Activated naive CD4-positive, alpha-beta T cell treated with Interleukin-2 at 50 U/mL for 16 hours (primary cell): ENCODE measurements at places on chromosomes 4 and X.

GRCh38 chr4:118784776-118785175, 51.1 kb downstream of the SEC24D start:
- DNase-seq: no peak

DNA sequence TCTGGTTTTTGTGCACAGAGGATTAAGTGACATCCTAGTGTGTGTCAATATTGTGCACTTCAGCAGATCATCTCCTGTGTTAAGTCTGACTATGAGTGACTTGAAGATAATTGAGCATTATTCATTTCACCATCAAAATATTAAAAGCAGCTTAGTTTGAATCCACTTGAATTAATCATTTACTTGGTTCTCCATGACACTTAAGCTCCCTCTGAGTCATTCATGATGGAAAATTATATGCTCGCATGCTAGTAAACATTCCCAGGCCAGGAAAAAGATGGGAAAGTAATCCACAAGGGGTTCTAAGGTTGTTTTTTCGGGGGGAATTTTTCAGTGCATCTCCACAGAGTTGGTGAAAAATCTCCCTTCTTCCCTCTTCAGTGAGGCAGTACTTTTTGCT, 97.2 kb upstream of the EOLA2 start:
- DNase-seq: no peak

DNA sequence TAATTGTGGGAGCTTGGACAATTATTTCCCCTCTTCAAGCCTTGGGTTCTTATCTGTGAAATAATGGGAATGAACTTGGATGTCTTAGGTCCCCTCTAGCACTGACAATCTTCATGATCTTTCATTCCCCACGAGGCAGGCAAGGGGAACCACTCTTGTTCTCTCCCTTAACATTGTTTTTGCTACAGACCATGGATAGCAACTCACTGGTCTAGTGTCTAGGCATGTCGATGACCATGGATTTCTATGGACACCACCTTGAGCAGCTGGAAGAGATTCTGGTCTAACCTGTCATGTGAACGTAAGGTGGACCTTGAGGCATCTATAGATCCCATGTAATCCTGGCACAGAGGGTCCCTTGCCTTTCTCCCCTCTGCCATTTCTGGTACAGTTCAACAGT, 104.1 kb upstream of the DHX15 start:
- DNase-seq: no peak

DNA sequence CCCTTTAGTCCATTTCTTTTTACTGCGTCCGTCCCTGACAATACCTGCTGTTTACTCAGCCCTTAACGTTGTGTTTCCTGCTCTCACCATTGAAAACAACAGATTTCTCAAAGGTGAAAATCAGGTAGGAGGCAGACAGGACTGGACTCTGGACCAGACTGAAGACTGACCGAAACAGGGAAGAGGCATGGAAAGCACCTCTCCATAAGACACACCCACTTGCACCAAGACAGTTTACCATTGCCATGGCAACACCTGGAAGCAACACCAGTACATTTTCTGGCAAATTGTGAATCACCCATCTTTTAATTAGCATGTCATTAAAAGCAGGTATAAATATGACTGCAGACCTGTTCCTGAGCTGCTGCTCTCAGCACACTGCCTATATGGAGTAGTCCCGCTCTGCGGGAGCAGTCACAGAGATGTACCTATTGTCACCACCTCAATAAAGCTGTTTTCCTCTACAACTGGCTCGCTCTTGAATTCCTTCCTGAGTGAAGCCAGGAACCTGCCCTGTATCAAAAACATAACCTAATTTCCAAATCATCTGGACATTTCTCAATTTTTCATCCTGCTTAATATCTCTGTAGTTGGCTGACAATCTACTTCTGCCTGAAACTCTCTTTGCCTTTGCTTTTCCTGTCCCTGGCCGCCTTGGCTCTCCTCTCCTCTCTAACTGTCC, 117.0 kb downstream of the RNF150 start:
- no peak for DNase-seq

DNA sequence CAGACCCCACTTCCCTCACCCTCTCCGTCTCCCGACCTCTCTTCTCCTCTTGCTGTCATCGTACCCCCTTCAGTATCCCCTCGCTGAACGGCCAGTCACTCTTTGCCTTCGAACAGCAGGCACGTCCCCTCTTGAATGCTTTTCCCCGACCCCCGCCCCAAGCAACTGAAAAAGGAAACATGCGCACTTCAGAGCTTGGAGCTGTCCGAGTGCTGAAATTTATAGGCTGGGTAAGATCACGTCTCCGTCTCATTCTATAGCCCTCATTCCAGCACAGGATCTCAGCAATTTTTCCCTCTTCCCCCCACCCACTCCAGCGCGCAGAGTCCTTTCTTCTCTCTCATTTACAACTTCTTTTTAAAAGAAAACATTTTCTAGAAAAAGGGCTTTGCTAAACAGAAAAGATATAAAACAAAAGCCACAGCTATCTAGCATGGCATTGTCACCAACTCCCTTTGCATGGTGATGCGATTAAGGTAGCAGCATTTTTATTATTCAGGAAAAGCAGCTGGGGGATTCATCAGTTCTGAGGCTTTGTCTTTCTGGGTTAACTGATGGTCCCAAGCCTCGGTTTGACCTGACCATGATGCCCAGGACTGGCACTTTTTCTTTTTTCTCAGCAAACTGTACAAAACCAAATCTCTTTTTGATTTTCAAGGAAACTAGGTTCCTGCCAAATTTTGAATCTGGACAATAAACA, at the start of gene GLRA2:
Gene GLRA2, plus strand, starts transcription at position 247 of the 700 bp plus-strand sequence. CDS start 522 bp downstream, outside the sequence.
- DNase-seq: peak; percentile 2
